Stimulated activated CD4-positive, alpha-beta T cell treated with anti-CD3 and anti-CD28 coated beads, Interleukin-15, amount 100 ng/mL, for 1 hour (primary cell): ENCODE measurements at places on chromosomes 12 and 14.

DNA sequence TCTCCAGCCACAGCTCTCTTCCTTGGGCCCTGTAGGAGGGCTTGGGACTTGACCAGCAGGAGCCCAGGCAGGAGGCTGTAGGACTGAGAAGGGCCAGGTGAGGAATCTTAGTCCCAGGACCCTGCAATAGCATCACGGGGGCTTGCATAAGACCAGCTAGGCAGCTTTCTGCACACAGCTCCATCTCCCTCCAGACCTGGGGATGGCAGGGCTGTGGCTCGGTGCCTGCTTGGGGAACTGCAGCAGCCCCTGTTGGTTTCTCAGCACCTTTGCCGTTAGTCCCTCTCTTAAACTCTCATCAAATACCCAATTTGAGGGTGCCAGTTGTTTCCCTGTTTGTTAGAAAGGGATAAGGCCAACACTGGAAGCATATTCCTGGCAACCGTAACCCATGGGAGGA lies 14.3 kb downstream of the DIO3 start:
- DNase-seq: no peak

- no peak for DNase-seq
Observed at GRCh38 chr12:119672194-119672593, 4.3 kb downstream of the PRKAB1 start.

- DNase-seq: peak; percentile 5
Observed at GRCh38 chr12:132827763-132828703, 636 bp downstream of the GOLGA3 start.

DNA sequence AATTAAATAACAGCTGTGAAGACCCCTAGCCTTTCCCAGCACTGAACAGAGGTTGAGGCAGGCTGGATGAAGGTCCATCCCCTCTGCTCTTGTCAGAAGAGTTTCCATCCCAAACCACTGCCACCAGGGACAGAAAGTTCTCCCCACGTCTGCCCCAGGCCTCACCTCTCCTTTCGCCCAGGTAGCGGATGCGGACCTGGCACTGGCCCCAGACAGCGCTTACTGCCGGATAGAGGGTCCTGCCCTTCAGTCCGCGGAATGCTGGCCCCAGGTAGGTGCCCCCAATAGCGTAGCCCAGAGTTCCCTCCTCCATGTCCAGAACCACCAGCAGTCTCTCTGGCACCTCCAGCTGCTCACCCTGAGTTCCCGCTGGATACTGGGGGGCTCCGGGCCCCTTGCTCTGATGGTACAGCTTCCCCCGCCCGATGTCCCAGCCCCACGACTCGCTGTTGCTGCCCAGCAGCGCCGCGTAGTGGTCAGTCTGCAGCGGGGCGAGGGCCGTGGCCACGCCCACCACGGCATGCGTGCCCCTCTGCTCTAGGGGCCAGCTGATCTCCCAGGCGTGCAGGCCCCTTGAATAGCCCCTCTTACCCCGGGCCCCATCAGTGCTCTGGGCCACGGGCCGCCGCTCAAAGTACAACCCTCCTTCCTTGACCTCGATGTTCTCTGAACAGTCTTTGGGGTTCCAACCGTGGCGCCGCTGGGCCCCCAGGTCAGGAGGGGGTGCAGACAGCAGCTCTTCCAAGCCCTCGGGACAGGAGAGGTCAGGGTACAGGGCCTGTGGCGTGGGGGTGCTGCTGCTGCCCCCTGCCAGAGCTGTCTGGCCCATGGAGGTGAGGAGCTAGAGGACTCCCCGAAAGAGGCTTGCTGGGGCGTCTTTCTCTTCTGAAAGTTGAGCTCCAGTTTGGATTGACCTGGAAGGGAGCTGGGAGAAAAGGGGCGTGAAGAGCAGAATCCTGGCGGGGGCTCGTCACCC lies 742 bp downstream of the SPSB2 start:
- DNase-seq: peak; percentile 77

DNA sequence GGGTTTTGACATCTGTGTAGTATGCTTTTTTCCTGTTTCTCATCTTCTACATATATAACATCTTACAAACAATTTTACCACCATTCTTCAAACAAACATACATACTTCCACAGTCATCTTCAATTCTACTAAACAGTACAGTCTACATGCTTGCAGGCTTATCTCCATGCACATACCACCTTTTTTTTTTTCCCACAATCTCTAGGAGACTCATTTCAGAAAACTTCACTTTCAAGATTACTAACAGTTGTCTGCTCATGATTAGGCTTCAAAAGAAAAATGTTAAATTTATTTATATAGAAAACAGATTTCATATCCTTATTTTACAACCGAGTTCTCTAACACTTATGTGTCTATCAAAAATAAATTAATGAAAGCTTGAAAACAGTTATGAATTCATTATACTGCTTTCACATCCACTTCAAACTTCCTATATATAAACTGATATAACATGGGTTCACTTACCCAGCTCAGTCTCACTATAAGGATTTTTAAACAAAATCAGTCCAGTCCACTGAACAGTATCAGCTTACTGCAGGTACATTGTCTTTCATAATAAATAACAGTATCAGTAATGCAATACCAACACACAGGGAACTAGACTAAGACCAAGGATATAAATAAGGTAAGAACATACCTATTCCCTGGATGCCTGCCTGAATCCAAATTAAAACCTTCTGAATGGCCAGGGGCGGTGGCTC lies 42.5 kb downstream of the LRP6 start:
- DNase-seq: no peak

GRCh38 chr14:100297320-100298300 lies 8.6 kb downstream of the SLC25A29 start:
- no peak for DNase-seq

DNA sequence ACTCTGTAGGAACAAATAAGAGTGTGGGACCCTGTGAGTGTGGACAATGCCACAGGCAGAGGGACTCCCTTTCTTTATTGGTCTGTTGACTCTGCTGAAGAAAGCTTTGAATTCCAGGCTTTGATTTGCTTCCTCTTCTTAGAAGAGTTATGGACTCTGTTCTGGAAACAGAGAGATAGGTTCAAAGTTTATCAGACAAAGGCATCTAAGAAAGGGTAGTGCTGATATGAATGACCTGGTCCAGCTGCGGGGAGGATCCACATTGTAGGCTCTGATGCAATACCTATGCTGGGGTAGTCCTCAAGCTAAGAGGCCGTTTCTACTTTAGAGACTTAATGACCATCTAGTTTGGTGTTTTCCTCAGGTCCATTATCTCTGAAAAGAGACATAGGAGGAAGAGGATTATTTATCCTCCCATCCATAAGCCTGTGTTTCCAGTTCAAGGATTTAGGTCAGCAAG lies 10.7 kb upstream of the IKZF4 start:
- no peak for DNase-seq

DNA sequence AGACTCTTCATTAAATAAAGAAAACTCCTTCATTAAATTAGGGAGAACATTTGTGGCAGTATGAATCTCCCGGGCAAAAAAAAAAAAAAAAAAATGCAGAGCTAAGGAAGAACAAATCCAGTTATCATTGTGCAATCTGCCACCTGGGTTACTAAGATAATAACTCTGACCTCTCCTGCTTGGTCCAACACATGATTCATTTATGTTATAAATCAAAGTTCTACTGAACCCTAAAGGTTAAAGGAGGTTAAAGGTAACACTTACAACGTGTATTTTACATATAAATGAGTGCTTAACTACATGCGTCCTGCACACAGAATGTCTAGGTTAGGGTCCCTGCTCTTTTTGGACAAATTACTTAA lies 4.2 kb downstream of the TGFB3 start:
- DNase-seq: no peak

DNA sequence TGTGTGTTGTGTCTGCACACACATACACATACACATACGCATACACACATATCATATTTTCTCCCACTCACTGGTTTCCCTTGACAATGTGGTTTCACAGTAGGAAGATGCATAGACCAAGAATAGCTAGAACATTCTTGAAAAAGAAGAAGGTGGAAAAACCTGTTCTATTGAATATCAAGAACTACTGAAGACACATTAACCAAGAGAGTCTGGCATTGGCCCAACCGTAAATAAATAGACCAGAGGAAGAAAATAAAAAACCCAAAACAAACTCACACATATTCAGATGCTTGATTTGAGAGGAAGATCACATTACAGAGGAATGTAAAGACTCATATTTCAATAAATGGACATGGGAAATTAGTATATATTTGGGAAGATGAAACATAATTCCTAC lies 311.3 kb downstream of the FOXG1 start:
- DNase-seq: no peak

GRCh38 chr12:91171476-91171875 lies 11.1 kb downstream of the DCN start:
- DNase-seq: no peak

GRCh38 chr12:119744900-119745606 lies 77.1 kb downstream of the PRKAB1 start:
- DNase-seq: no peak

DNA sequence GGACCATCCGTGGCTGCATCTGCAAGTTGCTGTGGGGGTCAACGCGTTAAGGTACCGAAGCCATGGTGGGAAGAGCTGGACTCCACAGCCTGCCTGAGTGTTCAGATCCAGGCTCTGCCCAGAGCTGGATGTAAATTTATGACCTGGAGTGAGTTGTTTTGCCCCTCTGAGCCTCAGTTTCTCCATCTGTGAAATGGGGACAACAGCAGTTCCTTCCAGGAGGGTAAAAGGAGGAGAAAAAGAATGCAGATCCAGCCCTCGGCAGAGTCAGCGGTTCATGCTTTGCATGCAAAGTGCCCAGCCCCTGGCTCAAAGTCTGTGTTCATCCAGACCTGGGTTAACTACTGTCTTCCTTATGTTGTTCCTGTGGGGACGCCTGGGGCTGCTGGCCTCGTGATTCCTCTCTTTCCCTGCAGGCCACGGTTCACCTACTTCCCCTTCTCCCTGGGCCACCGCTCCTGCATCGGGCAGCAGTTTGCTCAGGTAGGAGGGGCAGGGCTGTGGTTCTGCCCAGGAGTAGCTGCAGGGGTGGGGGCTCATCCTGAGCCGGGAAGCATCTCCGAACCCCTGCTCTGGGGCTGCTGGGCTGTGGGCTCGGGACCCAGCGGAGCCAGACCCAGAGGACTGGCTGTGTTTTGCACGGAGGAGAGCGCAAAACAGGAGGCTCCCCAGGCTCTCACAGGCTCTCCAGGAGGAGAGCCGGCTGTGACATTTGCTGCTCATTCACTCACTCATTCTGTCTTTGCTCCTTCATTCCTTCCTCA lies 41.9 kb downstream of the CYP46A1 start:
- DNase-seq: no peak

- no peak for DNase-seq
Observed at GRCh38 chr14:50920482-50921230, 23.6 kb downstream of the PYGL start.

DNA sequence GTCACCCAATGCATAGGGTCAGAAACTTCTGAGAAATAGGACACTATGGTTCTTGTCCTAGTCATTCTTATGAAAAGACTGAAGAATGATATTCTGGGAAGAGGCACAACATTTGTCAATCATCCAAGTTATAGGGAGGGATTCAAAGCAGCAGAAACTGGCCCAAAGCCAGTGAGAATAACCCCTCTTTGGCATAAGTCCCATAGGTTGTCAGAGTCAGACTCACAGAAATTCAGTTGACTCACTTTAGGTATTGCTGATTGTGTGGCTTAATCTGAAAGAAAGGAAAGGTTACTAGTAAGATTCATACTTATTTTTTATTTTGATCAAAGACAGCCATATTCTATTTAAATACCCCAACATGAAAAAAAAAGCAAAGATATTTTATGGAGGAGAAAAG lies 151.0 kb downstream of the SRGAP1 start:
- no peak for DNase-seq

GRCh38 chr12:86379337-86379736 lies 123.1 kb upstream of the MGAT4C start:
- no peak for DNase-seq

- no peak for DNase-seq
Observed at GRCh38 chr14:71773898-71774481, 158.2 kb upstream of the RGS6 start.

DNA sequence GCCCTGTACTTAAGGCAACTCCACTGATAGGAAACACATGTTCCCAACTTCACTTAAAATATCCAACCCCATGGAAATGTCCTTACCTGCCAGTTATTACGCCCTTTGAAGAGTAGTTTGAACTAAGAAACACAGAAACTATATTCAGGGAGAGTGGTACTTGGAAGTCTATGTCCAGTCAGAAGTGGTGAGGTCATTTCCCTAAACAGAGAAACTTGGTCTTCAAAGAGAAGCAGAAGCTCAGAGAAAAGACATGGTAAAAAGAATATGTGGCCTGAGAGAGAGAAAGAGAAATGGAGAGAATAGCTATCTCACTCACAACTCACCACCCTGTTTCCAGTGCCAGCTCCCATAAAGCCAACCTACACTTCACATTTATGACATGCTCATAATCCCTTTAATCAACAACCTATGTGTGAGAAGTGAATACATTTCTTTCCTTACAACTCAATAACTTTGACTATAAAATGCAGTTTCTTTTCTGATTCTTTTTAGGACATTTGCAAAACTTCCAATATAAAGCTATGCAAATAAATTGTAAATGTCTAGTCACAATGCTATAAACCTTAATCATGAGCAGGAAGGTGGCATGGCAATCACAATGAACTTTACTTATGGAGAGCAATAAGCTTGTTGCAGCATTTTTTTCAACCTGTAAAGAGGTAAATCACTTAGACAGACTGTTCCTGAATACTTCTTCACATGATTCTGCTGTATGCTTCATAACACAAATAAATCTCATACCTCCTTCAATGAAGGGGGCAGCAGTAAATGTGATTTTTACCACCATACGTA lies 67.1 kb downstream of the CPNE8 start:
- no peak for DNase-seq

DNA sequence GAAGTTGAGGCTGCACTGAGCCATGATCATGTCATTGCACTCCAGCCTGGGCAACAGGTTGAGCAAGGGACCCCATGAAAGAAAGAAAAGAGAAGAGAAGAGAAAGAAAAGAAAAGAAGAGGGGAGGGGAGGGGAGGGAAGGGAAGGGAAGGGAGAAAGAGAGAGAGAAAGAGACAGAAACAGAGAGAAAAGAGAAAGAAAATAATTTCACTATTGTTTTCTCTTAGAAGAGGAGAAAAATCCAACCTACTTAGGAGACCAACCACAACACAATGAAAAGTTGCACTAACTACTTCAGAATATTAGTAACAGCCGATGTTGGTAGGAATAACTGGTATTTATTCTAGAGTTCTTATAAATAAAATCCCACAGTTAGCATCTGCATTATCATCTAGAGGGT lies 9.6 kb downstream of the TRAPPC6B start:
- DNase-seq: no peak

DNA sequence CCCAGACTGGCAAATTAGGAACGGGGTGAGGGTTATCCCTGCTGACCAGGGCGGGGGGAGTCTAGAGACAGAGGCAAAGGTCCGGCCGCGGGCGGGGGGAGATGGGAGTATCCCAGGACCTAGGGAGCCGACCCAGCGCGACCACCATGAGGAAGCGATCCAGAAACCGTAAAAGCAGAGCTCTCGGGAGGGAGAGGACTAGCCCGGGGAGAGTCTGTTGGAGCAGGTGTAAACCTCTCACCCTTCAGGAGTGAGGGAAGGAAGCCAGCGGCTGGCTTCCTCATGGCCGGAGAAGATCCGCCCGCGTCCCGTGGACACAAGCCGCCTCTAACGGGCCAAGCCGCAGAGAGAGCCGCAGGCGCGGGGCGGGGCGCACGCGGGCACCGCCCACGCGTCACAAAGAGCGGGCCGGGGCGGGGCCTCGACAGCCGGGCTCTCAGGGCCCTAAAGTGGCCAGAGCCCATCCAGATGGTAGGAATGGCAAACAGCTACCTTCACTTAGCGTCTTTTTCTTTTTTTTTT lies at the start of gene ACRBP:
Gene ACRBP, minus strand, starts transcription at position 350 of the 522 bp plus-strand sequence. Its CDS starts 66 bp downstream, at position 284.
- no peak for DNase-seq
